Fibroblast of villous mesenchyme (primary cell): ENCODE measurements at places on chromosomes 6 and 20. TPM values are rescaled to one million over a fixed set of nuclear protein-coding genes. Genes with fewer than 3 reads are reported as not detected.

GRCh38 chr6:63525186-63525878 is 46.9 kb upstream of the LOC128125822 start:
- no peak for DNase-seq

DNA sequence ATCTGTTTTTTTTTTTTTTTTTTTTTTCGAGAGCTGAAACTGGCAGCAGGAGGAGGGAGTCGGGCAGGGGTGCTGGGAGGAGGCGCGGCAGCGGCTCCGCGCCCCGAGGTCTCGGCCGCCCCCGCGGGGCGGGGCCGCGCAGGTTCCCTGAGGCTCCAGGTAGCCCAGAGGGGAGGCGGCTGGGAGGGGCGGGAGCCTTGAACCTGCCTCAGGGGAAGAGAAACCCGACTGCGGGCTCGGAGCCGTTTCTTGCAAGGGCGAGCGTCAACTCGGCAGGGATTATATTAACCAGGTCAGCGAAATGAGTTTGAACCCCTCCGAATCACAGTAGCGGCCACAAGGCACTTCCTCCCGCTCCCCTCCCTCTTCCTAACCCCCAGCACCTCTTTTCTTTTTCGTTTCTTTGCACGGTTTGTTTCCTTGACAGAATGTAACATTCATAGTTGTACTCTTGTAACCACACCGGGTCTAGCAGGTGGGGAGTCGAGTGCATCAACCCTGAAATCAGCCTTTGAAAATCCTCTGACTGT is 2.0 kb downstream of the MYB start:
- no peak for DNase-seq

- DNase-seq = peak; percentile 81
Measured at GRCh38 chr6:37705239-37706051, 7.8 kb upstream of the MDGA1 start.

GRCh38 chr6:150720774-150721233 is 121.1 kb downstream of the PLEKHG1 start:
- no peak for DNase-seq

DNA sequence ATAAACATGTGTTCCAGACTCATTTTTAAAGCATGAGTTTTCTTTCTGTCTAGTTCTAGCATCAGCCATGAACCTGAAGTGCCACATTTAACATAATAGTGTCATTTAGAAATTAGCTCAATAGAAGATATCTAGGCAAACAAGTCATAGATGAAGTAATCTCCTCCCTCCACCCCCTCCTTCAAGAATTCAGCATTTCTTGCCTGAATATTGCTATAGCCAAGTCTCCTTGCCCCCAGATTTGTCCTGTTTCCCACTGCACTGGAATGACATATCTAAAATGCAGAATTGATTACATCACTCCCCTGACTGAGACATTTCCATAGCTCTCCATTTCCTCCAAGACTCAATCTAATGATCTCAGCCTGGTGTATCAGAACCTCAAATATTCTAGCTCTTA is 134.9 kb upstream of the BACH2 start:
- no peak for DNase-seq

- no peak for DNase-seq
Measured at GRCh38 chr6:27651371-27651732, 178.4 kb upstream of the ZNF184 start.

Gene HAO1
- total RNA-seq = not detected in 2 replicates
